ENCODE measurements at places on chromosomes 4 and X.

GRCh38 chr4:23686169-23686897 lies 203.5 kb downstream of the PPARGC1A start:
- DNase-seq: no peak

DNA sequence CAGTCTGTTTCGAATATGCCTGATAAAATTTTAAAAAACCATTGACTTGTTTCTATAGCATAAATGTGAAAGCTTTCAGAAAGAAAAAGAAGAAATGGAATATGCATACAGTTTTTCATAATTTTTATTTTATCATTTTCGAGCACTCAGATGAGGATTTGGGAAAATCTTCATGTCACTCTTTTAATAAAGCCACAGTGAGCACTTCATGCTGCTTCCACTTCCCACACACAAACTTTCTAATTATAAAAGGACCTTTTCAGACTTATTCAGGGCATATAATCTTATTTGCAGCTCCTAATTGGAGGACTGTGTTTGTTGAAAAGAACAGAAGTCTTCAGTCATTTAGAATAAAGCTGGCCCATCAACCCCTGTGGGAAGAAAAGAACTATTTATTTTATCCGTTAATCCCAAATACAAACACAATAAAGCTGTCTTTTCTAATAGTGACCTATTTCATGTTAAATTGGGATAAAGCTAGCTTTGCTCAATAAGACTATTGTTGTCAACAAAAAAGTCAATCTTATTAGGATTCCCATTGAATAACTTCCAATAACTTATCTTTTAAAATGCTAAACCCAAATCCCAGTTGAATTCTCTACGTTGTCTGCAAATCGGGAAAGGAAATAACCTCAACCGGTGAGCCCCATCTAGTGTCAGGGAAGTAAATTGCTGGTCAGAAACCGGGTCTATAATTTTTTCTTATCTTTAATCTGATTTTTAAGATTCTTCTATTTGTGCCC lies 211.5 kb downstream of the PDGFRA start:
- no peak for DNase-seq

DNA sequence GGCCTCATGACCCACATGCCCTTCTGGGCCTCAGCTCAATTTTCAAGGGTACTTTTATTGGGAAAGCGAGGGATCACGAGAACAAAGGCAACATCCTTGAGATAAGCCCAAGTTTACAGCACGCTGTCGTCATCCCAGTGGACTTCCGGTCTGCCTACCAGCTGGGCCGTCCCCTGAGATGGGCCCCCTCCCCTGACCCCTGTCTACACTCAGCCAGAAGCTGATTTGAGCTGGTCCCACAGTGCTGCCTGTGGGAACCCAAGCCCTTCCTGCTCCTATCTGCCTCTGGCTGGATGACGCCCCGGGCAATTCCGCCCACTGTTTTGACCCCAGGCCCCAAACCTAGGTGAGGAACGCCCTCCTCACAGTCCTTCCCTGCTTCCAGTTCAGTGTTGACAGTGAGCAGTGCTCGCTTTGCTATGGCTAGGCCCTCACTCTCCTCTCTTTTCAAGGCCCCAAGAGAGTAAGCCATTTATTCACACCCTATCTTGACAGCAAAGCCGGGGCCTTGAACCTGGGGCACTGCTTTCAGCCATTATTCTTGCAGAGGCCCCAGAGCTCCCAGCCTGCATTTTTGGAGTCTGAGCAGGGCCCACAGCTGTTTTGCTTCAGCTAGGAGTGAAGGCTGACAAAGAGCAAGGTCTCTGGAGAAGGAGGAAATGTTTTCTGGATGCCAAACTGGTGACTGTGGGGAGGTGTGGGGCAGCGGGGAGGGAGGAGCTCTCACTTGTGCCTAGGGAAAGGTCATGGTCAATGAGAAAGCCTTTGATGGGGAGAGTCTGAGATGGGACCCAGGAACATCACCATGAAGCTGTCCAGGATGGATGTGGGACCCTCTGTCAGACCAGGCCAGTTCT lies 164.6 kb upstream of the BCOR start:
- DNase-seq: no peak

- DNase-seq: no peak
Observed at GRCh38 chr4:92501456-92501855, 197.7 kb downstream of the GRID2 start.

- DNase-seq: no peak
Observed at GRCh38 chrX:69133921-69134542, 31.2 kb downstream of the PJA1 start.

DNA sequence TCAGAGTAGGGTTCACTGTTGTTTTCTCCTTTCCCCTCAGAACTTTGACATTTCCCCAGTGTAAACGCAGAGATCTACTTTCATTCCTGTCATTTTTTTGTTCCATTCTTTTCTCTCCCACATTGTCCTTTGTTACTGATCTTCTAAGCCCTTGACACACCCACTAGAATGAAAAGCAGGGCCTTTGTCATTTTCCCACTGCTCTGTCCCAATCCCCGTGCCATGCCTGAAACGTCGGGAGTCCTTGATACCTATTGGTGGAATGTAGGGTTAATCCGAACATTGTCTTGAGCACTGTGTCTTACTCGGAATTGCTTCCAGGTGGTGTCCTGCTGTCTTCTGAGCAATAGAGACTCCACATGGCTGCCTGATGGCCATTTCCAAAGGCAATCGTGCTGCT lies 887.1 kb upstream of the FRG1 start:
- DNase-seq: no peak

DNA sequence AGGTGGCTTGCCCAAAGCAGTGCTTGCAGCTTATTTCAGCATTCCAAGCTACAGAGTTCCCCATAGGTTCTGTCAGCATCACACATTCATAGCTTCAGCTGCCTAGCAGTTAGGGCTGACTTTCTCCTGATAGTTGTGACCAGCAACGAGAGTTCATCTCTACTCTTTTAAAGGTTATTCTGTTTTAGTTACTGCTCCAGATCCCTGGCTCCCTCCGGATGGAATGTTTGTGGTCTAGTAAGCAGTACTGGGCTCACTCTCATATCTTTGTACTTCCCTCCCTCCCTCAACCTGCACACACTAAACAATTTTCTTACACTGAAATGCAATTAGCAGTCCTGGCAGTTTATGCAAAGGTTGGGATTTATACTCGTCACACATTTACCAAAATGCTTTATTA lies 43.9 kb downstream of the PTTG2 start:
- no peak for DNase-seq

DNA sequence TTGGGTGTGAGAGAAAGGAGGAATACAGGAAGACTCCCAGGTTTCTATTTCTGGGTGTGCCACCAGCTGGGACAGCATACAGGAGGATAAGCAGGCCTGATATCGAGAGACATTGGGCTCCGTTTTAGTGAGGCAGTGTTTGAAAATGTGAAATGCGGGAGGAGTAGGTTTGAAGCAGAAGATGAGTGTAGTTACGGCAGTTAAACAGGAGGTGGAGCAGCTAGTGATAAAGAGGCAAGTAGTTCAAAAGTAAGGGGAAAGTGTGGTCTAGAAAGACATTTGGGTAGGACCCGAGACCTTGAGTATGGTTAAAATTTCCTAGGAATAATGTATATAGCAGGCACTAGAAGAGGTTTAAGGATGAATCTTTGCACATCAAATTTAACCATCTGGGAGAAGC lies 42.4 kb downstream of the DCUN1D4 start:
- no peak for DNase-seq

- DNase-seq: no peak
Observed at GRCh38 chr4:28558895-28559294, 1698.3 kb downstream of the STIM2 start.

- DNase-seq: no peak
Observed at GRCh38 chr4:78464265-78464664, 87.3 kb upstream of the ANXA3 start.

Measured in CD4-positive, alpha-beta T cell treated with Interleukin-6 for 4 hours (primary cell).